ENCODE measurements at places on chromosomes 7 and 10. TPM values are rescaled to one million over a fixed set of nuclear protein-coding genes. Genes with fewer than 3 reads are reported as not detected.

Gene MYH16
- not detected for total RNA-seq

DNA sequence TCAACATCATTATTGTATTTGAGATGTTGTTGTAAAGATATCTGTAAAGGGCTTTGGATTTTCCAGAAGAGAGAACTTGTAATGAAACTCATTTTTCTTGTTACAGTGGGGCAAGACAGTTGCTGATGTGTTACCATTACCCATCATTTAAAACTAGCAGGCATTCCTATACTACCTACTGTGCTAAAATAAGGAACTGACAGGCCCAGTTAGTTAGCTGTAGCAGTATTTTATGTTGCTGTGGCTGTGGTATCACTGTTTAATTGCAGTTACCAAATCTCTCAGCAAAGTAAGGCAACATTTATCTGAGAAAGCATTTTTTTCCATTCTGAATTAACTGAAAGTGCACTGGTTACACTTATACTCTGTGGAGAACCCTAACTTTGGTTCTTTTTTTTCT, 9.9 kb downstream of the ST7 start:
- no peak overlapping the region for H3K4me3 ChIP-seq
- no peak overlapping the region for H3K27ac ChIP-seq
- DNase-seq: no peak
- H3K4me1 ChIP-seq: no peaks in the 10 kb centered on the region
- no peaks in the 10 kb centered on the region for H3K27me3 ChIP-seq

DNA sequence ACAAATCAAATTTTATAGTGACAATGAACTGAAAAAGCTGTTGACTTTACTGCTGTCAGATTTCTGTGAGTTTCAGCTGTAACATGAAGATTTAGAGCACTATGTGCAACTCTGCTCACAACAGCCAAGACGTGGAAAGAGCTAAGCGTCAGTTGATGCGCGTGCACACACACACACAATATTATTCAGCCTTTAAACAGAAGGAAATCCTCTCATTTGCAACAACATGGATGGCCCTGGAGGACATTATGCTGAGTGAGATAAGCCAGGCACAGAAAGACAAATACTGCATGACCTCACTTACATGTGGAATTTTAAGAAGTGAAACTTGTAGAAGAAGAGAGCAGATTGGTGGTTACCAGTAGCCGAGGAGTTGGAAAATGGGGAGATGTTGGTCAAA, 82.8 kb upstream of the FRMD4A start:
- H3K4me1 ChIP-seq: no peaks in the 10 kb centered on the region
- no peak for DNase-seq
- no peaks in the 10 kb centered on the region for H3K27me3 ChIP-seq
- no peak overlapping the region for H3K27ac ChIP-seq

Gene H2BK1
- not detected for total RNA-seq

Data from colonic mucosa (tissue), 4 donors.